ENCODE measurements at places on chromosomes 1 and 21.

GRCh38 chr1:174743654-174744561, 255.8 kb upstream of the CACYBP start:
- no peak for DNase-seq

DNA sequence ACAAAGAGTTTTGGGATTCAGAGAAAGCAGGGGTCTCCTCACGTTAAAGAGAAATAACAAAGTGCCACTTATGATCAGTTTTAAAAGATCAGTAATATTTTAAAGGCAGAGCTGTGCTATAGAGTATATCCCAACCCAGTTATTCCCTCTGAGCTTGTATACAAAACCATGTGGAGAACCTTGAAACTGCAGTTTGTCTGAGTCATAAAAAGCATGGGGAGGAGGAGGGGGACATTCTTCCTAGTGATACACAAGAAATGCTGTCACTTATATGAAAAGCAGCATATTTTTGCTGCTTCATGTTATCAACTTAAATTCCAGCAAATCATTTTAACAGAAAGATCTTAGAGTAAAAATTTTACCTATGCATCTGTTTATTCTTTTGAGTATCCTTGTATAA, 244.5 kb downstream of the GPR52 start:
- DNase-seq = no peak

DNA sequence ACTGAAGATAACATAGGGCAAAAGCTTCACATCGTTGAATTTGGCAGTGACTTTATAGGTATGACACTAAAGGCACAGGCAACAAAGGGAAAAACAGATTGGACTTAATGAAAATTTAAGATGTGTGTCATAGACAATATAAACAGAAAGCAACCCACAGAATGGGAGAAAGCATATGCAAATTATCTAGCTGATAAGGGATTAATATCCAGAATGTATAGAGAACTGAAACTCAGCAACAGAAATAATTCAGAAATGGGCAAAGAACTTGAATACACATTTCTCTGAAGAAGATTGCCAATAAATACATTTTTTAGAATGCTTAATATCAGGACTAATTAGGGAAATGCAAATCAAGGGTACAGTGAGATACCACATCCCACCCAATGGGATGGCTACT, 55.2 kb upstream of the ANGPTL1 start:
- DNase-seq = no peak

GRCh38 chr21:35282944-35283343, 233.8 kb upstream of the RUNX1 start:
- no peak for DNase-seq

DNA sequence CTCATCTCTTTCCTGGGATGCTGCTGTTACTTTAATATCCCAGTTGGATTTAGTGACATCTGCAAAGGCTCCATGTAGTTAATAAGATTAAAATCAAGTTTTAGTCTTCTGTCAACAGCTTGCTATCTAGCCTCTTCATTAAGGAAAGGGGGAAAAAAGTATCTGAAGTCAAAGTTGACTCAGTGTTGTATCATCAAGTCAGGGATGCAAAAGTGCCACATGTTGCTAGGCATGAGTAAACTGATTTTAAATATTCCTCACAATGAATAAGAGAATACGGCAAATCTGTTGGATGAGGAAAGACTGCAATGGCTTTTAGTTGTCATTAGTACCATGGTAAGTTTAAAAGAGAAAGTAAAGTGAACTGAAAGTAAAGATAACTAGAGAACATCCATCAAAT, 383.2 kb upstream of the ZRANB2 start:
- DNase-seq = no peak

- no peak for DNase-seq
Measured at GRCh38 chr1:164188497-164188896, 370.5 kb upstream of the PBX1 start.

Data from CD4-positive, alpha-beta T cell treated with Interleukin-17A for 4 hours (primary cell).